Femur (tissue), 1 donor: ENCODE measurements at places on chromosomes 1 and 21.

GRCh38 chr1:152777510-152778137 lies 2.7 kb downstream of the LCE1F start:
- no peak for DNase-seq

GRCh38 chr1:158126425-158126824 lies 54.3 kb upstream of the CD1D start:
- DNase-seq: no peak

DNA sequence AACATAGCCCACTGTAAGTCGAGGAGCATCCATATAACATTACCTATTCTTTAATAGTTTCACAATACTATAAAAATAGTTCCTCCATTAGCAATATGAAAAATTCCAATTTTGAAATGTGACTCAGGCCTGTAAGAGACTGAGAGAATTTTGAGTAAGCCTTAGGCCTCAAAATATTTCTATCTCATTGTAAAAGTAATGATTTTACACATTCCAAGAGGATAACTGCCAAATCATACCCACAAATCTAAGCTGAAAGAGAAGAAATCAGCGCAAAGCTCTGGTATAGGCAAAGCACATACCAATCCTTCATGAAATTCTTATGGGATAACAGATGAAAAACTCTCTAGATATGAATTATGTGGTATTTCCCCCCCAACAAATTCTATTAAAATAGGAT lies 144.1 kb downstream of the CDC42BPA start:
- no peak for DNase-seq

GRCh38 chr1:211704543-211704942 lies 29.1 kb upstream of the NEK2 start:
- DNase-seq: no peak

DNA sequence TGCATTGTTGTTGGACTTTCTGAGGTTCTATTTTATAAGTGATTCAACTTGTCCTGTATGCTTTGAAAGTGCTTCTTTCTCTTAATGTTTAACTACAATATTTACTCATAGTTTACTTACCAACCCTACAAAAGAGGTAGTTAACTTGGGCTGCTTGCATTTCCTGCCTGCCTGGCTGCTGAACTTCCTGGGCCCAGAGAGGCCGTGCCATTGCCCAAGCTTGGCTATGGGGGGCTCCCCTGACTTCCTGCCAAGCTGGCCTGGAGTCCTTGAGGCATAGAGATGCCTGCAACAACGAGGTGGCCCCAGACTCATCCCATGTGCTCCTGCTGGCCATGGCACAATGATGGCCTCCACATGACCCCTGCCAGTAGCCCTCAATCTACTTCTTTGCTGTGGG lies 361.6 kb upstream of the PLD5 start:
- DNase-seq: no peak

DNA sequence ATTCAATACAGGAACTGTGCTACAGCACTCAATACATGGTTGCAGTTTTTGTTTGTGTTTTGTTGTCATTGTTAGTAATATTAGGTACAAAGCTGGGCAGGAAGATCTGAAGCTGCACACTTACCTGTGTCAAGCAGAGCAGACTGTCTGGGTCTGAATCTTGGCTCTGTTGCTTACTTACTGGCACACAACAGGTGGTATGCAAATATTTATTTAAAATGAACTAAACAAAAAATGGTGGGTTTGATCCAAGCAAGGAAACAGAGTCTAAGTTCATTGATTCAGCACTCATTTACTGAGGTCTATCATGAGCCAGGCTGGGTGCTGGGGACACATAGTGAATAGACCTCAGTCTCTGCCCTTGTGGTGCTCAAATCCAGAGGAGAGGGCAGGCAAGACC lies 230.4 kb downstream of the OMA1 start:
- DNase-seq: no peak

GRCh38 chr1:224786533-224787250 lies 142.8 kb upstream of the DNAH14 start:
- no peak for DNase-seq

DNA sequence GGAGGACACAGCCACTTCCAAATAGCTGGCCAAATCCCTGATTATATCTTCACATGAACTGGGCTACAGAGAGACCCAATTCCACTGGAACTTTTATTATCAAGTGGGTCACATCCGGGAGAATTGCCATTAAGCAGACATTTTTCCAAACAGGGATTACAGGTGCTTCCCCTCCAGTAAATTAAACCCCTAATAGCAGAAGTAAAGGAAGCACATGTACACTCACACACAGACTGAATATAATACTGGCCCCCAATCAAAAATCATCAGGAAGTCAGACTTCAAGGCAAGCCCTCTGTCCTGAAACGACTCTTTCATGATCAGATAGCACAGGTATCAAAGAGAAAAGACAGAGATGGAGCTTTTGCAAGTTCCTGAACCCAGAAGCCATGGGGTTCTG lies 118.6 kb upstream of the PPP2R5A start:
- DNase-seq: no peak

DNA sequence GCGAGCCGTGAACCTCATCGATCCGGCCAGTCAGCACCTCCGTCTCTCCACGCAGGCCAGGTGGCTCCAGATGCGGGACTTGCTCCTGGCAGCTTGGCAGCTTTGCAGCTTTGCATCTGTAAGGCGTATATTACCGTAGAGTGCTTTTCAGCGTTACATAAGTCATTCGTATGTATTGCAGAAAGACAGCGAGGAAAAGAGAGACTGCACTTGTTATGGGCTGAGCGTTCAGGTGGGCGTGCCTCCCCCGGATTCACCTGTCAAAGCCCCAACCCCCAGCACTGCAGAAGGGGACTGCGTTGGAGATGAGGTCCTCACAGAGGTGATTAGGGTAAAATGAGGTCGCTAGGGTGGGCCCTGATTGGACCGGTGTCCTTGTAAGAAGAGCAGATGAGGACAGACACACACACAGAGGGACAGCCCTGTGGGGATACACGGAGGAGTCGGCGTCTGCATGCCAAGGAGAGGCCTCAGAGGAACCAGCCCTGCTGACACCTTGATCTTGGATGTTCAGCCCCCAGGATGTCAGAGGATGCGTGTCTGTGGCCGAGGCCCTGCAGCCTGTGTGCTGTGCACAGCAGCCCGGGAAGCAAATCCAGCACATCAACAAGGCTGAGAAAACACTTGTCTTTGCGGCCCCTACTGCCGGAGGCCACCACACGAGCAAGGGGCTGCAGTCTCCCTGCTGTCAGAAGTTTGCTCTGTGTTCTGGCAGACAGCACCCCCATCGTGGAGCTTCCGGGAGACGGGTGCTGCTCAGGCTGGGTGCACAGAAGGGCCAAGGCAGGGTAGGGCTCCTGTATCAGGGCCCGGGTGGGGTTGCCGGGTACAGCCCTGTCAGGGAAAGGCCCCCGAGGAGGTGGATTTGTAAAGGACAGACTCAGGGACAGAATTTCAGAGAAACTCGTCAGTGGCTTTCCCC lies 10.9 kb upstream of the AGPAT3 start:
- DNase-seq: no peak

GRCh38 chr1:185645162-185645640 lies 89.0 kb upstream of the HMCN1 start:
- no peak for DNase-seq

GRCh38 chr1:156725683-156726280 lies 2.5 kb upstream of the METTL25B start:
- DNase-seq: peak; percentile 93

DNA sequence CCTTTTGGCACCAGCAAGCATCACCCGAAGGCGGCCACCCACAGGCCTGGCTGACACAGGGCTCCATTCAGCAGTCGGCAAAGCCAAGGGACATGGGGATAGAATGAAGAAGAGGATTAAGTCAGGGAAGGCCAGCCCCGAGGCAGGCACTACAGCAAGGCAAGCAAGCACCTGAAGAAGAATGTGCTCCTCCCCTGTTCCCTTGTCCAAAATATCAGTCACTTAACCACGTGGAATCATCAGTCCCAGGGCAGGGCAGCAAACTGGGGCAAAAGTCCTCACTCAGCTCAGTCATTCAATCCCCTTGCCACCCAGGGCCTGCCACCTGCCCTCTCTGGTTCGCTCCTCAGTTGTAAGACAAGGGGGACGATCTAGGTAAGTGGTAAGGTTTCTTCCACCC lies 9.3 kb downstream of the KANK4 start:
- no peak for DNase-seq

DNA sequence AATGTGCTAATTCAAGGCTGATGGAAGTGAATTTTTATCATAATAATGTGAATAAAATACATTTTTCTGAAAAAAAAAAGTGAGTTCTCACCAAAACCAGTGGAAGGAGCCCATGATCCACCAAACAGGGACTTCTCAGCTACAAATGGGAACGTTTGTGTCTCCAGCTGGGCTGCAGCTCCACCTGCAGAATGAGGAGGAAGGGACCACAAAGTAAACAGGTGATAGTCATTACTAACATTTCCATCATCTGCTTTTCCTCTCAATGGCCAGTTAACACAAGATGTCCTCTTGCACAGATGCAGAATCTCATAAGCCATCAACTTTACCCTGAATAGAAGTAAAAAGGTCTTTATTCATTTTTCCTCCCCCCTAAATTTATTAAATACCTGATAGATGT lies 246.2 kb downstream of the MRPL39 start:
- DNase-seq: no peak

- DNase-seq: no peak
Measured at GRCh38 chr21:31176725-31177124, 138.4 kb upstream of the KRTAP19-8 start.

- no peak for DNase-seq
Measured at GRCh38 chr1:53604291-53604919, 134.6 kb downstream of the GLIS1 start.

DNA sequence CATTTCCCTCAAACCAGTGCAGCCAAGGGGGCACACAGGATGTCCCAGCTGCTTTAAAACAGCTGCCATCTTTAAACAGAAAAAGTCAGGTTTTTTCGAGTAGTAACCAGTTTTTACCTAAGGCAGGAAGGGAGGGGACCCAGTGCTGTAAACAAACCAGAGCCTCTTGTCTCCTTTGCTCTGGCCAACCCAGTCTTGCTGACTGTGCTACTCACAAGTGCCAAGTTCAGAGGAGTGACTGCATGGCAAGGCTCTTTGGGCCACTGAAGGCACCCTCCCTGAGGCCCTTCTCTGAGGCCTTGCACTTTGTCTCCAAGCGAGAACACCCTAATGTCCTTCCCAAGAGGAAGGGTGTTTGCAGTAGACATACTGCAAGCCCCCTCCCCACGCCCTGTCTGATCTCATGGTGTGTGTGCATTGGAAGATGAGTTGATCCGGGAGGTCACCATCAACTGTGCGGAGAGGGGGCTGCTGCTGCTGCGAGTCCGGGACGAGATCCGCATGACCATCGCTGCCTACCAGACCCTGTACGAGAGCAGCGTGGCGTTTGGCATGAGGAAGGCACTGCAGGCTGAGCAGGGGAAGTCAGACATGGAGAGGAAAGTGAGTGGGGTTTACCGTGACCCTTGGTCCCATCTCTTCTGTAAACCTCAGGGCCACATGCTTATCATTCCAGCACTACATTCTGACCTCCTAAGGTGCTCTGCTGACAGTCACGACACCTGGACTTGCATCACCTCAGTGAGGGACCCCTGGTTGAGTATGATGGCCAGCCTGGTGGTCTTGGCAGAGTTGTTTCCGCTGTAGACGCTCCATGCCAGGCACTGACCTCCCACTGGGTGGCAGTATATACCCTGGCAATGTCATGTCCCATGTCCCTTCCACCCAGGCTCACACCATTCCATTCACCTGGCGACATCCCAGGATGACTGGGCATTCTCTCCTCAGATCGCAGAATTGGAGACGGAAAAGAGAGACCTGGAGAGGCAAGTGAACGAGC lies 4.7 kb downstream of the DNALI1 start:
- no peak for DNase-seq

DNA sequence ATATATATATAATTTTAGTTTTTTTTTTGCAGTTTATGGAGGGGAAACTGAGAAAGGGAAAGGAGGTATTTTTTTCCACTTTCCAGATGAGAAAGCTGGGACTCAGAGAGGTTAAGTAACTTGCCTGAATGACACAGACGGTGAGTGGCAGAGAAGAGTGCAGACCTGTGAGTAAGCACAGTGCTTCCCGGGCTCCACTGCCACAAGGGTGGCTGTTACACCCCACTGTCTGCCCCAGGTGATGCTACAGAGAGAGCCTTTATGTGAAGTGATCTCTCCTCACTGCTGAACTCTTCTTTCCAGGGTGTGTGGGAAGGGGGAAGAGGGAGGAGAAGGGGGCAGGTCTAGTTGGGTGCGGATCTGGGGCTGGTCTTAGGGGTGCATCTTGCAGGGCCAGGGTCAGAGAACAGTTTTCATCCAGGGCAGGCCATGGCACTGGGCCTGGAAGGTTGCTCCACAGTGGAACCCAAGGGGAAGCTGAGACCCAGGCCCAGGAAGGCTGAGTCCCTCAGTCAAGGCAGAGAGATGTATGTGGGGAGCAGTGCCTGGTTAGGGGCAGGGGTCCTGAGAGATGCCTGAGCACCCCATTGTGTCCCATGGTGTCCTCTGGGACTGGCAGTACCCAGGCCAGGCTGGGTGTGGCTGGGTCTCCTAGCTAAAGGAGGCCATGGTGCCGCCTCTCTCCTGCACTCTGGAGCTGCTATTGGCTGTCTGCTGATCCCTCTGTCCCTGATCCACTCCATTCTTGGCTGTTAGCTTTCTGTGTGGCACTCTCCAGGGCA lies 357.5 kb downstream of the PTPRU start:
- DNase-seq: no peak

DNA sequence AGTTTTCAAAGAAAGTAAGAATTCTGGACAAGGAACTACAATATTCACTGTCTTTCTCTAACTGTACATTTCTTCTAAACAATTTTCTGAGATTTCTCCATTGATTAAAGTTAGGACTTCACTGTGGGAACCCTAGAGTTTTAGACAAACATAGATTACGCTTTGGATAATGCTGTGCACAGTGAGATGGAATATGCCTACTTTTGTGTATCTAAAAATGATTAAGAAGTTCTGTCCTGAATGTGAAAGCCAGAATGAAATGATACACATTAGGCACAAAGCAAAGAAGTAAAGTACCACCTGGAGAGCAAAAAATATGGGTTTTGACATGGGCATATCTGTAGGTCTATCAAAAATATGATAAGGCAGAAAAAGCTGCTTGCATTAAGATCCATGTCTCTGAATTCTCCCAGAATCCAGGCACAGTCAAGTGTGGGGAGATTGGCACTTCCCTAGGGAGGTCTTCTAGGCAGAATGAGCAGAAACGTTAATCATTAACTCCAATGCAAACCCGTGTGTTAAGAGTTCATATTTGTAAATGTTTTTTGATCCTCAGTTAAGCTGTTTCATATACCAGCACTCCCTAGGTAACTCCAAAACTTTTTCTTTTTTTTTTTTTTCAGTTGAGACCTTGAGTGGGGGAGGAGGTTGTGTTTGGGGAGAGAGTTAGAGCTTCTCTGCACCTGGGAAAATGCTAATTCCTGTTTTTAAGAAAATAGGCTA lies 467.1 kb downstream of the LMO4 start:
- DNase-seq: no peak

- no peak for DNase-seq
Measured at GRCh38 chr1:69523461-69523860, 44.3 kb upstream of the LRRC7 start.
